ENCODE measurements at places on chromosomes 11 and 22. TPM values are rescaled to one million over a fixed set of nuclear protein-coding genes. Genes with fewer than 3 reads are reported as not detected.

MS4A4A gene
- total RNA-seq, result 63.7 TPM

OR1S1 gene
- not detected for total RNA-seq

RASL10A gene
- total RNA-seq, result 4.1 TPM

LINC01488 gene
- not detected for total RNA-seq

ATF4 gene
- 320 TPM for total RNA-seq

XKR3 gene
- total RNA-seq, result not detected

HORMAD2 gene
- total RNA-seq, result not detected

VSTM5 gene
- not detected for total RNA-seq

SAA2 gene
- 2.0 TPM for total RNA-seq

OR6T1 gene
- total RNA-seq, result not detected

AQP11 gene
- total RNA-seq, result not detected

OR52N4 gene
- not detected for total RNA-seq

GDPD4 gene
- not detected for total RNA-seq

IGSF22 gene
- not detected for total RNA-seq

POTEH gene
- not detected for total RNA-seq

ZNF215 gene
- 1.5 TPM for total RNA-seq

MACROD1 gene
- total RNA-seq, result 17.6 TPM

B3GAT3 gene
- total RNA-seq, result 30.3 TPM

MYOD1 gene
- total RNA-seq, result not detected

SULT4A1 gene
- total RNA-seq, result not detected

MUC6 gene
- 13.1 TPM for total RNA-seq

ARHGAP42 gene
- 5.6 TPM for total RNA-seq

FREY1 gene
- 9.0 TPM for total RNA-seq

All from thoracic aorta (tissue), 2 donors.